Activated T-cell treated with anti-CD3 and anti-CD28 coated beads for 48 hours (primary cell): ENCODE measurements at places on chromosomes 5 and 9.

GRCh38 chr5:149374303-149374702, 4.8 kb downstream of the IL17B start:
- DNase-seq, result no peak

DNA sequence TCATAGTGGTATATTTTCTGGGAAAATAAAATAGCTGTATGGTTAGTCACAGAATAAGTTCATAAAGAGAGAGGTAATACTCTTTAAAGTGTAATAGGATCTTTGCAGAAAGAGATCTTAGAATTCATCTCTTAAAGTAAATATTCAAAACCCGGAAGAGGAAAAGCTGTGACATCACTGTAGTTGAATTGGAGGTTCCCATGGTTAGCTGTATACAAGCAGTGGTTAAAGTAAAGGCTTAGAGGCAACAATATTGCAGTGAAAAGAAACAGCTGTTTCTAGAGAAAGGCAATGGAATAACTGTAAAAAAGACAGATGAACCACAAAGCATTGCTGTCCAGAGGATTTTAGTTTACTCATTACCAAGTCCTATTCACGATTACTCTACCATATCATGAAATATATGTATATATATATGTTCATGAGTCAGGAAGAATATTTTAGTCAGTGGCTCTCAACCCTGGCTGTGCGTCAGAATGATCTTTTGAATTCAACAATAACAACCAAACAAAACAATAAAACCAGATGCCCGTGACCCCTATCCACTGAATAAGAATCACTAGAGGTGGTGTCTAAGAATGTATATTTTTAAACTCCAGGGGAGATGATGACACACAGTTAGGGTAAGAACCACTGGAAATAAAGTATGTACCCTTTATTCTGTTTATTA, 4.7 kb downstream of the ERCC6L2 start:
- DNase-seq, result no peak

DNA sequence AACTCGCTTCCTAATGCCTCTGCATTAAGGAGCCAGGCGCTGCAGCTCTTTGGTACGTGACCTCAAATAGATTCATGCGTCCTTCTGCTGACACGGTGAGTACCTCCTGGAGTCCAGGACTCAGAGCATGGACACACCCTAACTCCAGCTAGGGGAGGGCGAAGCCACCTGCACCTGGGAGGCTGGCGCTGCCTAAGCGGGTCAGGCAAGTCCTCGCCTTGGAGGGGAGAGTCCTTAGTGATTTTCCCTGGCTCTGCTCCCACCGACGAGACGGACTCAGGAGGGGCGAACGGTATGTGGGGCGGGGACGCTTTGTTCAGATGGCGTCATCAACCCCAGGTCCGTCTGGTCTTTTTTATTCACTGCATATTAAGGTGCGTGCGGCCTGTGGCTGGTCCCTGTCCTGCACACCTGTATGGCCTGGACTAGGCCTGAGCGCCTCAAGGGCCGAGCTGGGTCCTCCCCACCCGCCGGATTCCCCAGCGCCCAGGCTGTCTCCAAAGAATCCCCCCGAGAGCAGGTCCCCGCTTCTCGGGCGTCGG, 50.3 kb downstream of the NSUN2 start:
- DNase-seq, result no peak

GRCh38 chr5:126195410-126196100, 227.7 kb upstream of the GRAMD2B start:
- no peak for DNase-seq

- no peak for DNase-seq
These were observed 119.3 kb downstream of the LMNB1 start for GRCh38 chr5:126896170-126896702.

DNA sequence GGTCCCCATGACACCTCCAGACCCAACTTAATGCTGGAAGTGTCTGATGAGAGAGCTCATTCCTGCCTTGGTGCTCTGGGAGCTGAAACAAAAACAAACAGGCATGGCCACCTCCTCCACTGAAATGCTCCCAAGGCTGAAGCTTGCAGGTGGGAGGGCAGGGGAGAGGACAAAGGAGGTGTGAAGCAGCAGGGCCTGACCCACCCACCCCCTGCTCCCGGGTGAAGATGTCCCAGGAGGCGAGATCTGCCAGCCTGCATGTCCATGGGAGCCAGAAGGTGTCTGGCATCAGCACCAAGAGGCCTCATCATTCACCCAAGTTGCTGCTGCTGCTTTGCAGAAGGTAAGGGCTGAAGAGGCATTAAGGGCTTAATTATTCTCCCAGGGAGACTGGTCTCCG, 4.2 kb upstream of the CCIN start:
- DNase-seq, result no peak

- no peak for DNase-seq
These were observed 346.5 kb downstream of the SPOCK1 start for GRCh38 chr5:137152616-137153015.
